ENCODE measurements at places on chromosomes 7 and 10.

- DNase-seq, result no peak
Measured at GRCh38 chr10:90930971-90931871, 10.3 kb upstream of the ANKRD1 start.

- no peak for DNase-seq
Measured at GRCh38 chr7:112372101-112372500, 78.2 kb upstream of the IFRD1 start.

DNA sequence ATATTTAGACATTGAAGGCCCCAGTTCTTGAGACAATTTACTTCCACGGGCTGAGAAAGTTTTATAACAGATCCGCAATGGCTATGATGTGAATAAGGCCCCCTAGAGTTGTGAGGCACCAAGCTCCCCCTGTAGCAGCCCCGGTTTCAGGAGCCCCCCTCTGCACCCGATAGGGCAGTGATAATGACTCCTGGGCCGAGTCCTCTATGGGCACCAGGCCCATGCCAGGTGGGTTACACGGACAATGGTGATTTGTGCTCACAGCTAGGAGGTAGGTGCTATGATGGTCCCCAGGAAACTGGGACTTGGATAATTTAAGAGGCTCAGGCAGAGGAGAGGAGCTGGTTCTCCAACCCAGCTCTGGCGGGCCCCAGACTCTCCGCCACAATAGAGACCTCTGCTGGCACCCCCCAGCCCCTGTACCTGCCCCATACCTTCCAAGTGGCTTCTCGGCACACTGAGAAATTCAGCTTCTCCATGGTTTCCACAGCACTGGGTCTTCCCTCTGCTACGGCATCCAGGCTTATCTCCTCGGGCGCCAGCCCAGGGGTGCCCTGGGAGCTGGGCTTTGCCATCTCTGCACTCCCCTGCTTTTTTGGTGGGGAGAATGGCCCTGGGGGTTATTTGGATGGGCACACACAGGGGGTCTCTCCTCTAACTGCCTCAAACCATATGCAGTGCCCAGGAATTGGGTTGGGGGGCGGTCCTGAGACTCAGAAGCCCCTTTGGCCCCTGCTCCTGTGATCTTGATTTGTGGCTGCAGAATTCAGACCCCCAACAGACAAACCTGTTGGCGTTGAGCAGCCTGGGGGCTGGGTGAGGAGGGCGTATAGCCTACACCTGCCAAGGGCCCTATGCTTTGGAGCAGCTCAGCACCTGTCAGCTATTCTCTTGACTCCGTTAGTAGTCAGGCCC lies 12.2 kb upstream of the KCP start:
- no peak for DNase-seq

DNA sequence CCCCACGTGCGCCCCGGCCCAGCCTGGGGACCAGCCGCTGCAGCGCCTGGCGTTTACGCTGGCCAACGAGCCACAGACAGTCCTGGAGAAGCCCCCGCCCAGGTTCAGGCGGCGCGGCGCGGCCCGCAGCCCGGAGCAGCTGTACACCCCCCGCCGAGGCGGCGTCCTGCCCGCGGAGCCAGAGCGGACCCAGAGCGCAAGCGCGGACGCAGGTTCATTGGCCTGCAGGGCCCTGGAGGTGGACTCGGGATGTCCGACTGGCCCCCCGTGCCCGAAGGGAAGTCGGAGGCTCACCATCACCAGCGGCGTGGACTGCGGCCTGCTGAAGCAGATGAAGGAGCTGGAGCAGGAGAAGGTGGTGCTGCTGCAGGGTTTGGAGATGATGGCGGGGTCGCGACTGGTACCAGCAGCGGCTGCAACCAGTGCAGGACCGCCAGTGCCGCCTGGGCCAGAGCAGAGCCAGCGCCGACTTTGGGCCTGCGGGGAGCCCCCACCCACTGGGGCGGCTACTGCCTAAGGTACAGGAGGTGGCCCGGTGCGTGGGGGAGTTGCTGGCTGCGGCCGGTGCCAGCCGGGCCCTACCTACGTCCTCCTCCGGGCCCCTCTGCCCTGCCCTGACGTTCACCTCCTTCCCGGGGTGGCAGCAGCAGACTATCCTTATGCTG lies 72.0 kb upstream of the KCTD7 start:
- no peak for DNase-seq

DNA sequence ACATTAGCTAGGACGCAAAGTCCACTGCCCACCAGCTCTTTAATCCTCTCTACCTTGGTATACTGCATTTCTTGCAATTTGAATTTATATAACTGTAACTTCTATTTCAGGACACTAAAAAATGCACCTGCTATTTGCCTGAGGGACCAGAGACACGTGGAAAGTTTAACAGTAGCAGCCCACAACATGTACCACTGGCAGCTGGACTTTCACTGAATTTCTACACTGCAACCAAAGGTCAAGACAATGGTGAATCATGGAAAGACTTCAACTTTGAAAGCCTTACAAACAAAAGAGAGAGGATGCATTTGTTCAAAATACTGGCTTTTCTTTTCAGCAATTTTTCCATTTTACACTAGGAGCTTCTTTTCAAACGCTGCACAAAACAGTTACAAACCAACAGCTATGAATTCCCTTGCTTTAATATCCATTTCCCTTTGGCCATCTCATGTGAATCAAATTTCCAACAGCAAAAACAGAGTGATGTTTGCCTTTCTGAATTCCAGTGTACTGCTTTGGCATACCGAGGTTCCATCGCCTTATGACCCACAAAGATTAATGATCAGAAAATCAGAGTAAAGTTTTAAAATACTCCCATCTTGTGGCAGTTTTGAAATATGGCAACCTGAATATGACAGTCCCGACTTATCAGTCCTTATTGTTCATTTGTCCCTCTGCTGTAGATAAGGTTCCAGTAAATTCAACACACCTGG lies 29.9 kb upstream of the HNRNPH3 start:
- no peak for DNase-seq

DNA sequence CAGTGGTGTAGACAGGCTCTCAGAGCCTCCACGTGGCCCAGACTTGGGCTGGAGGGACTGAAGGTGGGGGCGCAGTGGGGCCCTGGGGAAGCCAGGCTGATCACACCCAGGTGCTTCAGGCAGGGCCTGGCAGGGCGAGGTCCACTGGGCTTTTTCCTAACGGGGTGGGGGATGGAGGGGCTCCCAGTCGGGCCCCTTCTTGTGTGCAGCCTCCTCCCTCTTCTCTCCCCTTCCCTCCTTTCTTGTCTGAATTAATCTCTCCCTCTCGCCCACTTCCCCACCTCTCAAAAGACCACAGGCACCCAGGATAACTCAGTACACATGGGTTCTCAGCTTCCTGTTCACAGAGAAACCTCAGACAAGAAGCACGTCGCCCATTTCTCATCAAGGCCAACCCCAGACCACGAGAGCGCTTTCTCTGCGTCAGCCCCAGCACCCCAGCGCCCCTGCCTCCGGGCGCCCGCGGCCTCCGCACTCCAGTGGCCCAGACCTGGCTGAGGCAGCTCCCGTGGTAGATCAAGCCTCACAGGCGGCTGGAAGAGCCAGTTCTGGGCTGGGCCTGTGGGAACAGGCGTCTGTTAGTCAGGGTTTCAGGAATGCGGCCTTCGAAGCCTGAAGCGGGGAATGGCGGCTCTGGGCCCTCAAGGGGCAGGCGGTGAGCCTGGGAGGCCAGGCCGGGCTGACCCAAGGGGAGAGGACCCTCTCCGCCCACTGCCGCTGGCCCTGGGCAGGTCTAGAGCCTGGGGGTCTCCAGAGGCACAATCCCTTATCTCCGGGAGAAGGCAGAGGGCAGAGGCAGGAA lies 50.6 kb downstream of the PWWP2B start:
- peak; percentile 58 for DNase-seq

DNA sequence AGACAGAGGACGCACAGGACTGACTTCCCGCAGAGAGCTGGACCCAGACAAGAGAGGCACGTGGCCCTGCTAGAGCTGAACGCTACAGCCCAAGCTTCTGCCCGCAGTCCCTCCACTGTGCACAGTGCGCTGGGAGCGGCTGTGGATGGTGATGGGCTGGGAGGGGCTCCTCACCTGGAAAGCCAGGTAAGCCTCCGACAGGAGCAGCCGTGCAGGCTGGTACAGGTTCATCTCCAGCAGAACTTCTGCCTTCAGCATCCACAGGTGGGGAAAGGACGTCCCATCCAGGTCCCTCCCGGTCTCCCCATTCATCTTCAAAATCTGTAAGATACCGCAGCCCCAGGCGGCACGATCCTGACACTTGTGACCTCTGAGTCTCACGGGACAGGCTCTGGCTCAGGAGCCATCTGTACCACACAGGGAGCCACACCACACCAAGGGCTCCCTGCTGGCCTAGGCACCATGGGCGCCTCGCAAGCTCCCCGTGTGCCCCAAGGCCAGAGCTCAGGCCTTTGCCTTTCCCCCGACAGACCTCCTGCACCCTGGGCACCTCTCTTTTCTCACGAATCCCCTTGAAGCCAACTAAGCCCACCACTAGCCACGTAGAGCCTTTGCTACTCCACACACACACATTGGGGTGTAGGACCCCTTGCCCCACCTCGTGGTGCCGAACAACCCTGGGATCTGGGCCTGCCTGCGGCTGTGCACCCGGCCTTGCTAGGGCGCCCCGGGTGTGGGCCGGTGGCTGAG lies 76.3 kb downstream of the CFAP46 start:
- no peak for DNase-seq

DNA sequence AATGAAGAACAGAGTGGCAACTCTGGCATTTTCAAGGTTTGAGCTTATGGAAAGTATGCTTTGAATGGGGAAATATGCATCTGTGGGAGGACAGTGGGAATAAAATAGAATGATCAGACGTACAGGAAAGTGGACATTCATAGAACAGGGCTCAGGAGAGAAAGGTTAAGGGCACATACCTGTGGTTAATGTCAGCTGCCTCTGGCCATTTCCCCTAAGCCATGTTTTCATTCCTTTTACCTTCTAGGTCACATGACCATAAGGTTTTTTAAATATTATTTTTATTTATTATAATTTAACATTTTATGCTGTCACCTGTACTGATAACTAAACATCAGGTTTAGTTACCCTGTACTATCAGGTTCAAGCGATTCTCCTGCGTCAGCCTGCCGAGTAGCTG lies 52.8 kb downstream of the LRRC4 start:
- DNase-seq, result no peak

- DNase-seq, result no peak
Measured at GRCh38 chr7:154688952-154689351, 314.0 kb downstream of the PAXIP1 start.

- DNase-seq, result no peak
Measured at GRCh38 chr7:8362723-8363369, 70.6 kb upstream of the NXPH1 start.

DNA sequence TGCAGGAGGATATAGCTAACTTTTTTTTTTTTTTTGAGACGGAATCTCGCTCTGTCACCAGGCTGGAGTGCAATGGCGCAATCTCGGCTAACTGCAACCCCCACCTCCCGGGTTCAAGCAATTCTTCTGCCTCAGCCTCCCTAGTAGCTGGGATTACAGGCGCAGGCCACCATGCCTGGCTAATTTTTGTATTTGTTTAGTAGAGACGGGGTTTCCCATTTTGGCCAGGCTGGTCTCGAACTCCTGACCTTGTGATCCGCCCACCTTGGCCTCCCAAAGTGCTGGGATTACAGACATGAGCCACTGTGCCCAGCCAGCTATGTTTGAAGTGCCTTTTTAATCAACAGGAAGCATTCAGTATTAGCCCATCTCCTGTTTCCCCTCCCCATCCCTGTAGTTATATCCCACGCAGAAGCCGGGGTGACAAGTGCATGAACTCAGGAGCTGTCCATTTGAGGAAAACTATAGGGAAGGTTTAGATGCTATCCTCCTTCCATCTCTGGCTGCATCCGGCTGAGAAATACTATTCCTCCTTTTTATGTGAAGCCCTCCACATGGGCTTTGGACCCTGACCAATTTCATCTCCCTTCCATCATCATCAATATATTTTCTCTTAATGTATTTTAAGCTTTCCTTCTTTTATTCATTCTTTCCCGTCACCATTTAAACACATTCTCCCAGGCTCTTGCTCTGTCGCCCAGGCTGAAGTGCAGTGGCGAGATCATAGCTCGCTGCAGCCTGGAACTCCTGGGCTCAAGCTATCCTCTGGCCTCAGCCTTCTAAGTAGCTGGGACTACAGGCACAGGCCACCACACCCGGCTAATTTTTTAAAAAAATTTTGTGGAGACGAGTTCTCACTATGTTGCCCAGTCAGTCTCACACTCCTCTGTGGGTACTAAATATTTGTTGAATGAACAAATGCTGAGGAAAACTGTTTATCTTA lies 1.3 kb upstream of the POT1 start:
- no peak for DNase-seq

DNA sequence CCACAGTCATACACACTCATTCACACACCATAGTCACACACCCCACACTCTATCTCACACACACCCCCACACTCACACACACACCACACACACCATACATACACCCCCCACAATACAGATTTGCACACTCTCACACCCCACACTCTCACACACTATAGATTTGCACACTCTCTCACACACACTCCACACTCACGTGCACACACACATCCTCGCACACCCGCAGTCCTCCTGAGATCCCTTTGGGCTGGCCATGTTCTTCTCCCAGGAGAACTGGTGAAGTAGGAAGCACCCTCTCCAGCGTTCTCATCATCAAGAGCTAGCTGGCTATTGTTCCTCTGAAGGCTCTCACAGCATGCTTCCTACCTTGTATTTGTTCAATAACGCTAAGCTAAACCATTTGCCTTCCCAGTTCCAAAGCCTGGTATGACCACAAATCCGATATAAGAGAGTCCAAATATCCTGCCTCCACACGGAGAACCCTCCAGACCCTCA lies 86.2 kb downstream of the HECW1 start:
- DNase-seq, result no peak

DNA sequence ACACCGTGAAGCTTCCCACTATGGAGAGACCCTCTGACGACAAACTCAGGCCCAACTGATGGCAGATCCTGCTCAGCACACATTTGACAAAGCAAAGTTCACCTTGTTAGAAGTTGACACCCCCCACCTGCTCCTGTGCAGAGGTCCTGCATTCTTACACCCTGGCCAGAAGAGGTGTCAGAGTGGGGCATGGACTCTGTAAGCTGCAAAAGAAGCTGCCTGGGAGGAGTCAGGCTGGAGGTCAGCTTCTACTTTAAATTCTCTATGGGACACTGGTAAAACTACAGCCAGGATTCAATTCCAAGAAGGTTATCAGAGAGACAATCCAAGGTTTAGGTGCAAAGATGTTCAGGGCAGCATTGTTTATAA lies 20.0 kb upstream of the TNS3 start:
- DNase-seq, result no peak

DNA sequence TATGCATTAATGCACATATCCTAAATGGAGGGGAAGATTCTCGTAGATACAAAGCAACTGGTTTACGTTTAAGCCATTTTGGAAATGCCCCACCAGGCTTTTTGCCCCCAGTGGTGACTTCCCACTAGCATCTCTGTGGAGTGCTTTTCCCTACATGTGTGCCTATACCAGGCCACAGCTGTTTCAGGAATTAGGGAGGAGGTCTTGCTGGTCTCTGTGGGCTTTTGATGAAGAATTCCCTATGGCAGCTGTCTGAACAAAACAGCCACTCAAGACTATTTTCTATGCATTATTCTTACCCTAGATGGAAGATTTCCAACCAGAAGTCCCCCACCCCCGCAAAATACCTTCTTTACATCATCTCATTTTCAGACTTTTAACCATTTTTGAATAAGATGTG lies 52.0 kb upstream of the NMT2 start:
- DNase-seq, result no peak

GRCh38 chr7:116354171-116354545 lies 143.8 kb downstream of the TES start:
- DNase-seq, result no peak

- DNase-seq, result no peak
Measured at GRCh38 chr10:99598781-99599509, 21.3 kb downstream of the SLC25A28 start.

GRCh38 chr7:17492437-17492836 lies 194.0 kb downstream of the AHR start:
- no peak for DNase-seq

GRCh38 chr7:157299613-157300368 lies 37.0 kb upstream of the DNAJB6 start:
- DNase-seq, result no peak
